Right atrium auricular region (tissue), 2 donors: ENCODE measurements at places on chromosomes 6 and 20.

- no peak for DNase-seq
These were observed 14.8 kb downstream of the MARCKS start for GRCh38 chr6:113871975-113872374.

DNA sequence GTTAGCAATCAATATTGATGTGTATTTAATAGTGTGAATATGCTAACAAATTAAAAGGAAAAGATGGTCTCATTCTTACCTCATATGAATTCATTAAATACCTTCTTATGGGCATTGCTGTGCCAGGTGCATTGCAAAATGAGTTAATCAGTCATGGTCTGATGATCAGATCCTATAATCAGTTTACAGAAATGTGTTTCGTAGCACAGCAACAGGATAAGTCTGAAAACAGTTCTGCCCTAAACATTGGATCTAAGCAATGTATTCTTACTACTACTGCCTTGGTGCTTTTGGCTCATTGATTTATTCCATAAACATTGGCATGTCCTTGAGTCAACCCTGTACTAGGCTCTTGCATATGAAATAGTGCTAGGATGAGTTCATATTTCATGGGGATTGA is 417.0 kb upstream of the JAG1 start:
- DNase-seq = no peak

DNA sequence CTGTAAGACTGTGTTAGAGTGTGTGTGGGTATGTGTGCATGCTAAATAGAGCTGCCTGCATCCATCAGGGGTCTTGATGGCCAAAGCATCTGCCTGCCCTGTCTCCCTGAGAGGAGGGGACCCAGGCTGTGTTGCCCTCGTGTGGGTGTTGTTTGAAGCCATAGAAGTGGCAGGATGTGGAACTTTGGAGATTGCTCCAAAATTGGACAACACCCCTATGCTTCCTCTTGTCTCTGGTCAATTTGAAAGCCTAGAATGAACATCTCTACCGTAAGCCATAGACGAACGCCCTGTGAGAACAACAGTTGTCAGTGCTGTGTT is 82.6 kb downstream of the ASXL1 start:
- no peak for DNase-seq

- no peak for DNase-seq
These were observed 223.0 kb upstream of the LRFN2 start for GRCh38 chr6:40810171-40810570.

DNA sequence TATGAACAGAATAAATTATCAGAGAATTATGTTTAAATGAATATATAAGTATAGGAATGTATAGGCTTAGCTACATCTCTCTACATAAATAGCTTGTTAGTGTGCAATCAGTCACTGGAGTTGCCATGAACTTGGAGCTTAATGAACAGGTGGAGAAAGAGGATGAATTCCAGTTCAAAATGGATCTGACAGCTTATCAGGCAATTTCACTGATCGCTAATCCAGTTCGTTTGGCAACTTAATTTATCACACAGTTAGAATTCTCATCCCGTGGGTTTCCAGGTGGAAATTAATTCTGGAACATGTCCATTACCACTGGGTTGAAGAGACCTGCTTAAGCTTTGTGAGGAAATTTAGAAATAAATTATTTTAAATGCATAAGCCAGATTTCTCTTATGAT is 118.1 kb downstream of the MACROD2 start:
- DNase-seq = no peak

GRCh38 chr6:82492134-82492533 is 128.5 kb downstream of the TPBG start:
- DNase-seq = no peak

- DNase-seq = no peak
These were observed 125.4 kb upstream of the HMGCLL1 start for GRCh38 chr6:55704421-55704820.

DNA sequence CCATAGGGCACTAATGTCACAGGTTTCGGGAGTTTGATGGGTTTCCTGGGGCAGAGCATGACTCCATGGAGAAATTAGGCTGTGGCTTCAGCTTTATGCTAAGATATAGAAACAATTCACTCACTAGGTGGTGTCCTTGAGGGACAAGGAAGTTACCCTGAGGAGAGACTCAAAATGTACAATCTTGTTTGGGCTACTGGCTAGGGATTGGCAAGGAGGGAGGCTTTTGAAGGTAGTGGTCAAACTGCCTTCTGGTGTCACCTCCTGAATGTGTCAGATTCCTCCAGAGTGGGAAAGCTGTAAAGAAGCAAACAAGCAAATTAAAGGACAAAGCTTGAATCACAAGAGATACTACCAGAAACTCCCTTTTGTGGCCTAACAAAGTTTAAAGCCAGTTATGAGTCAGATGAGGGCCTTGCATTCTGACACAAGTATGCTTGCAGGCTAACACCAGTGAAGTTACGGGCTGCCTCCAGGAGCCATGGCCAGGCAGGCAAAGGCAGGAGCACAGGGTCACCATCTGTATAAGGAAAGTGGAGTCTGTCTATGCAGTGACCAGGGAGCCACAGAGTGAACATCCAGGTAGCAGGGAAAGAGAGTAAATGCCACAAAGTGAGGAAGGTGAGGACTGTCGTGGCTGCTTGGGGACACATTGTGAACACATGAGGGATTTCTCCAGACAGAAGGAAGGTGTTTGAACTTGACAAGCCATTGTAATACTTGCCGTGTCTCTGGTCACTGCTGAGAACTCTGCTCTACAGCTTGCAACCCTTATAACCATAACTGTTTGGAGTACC is 107.7 kb upstream of the DTNBP1 start:
- no peak for DNase-seq

- DNase-seq = peak; percentile 78
These were observed 101.4 kb upstream of the AGPAT4 start for GRCh38 chr6:161374971-161375873.

DNA sequence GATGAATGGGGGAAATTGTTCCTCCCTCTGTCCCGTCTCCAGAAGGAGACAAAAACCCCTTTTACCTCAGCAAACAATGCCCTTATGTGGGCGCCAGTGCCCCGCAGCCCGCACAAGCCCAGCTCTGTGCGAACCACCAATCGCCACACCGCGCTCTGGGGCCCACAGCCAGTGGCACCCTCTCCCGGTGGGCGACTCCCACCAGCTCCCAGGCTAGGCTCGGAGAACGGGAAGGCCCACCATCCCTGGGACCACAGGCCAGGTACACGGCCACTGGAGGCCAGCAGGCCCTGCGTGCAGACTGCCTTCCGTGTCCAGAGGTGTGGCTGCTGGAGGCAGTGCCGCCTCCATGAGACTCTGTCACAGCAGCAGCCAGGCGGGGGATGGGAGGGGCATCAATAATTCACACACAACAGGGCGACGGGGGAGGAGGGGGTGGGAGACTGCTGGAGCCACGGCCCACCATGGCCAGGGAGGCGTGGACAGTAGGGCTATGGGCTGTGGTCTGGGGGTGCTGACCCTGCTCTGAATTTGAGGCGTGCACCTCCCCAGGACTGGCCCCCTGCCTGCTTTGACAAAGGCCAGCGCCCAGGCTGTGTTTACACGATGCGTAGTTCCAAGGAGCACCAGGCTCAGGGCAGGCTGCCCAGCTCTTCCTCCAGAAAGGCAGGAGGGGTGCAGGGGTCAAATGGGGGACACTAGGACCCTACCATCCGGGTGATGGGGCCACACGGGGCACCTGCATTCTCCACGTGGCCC is 105.7 kb downstream of the ASXL1 start:
- no peak for DNase-seq

- no peak for DNase-seq
These were observed 14.0 kb upstream of the BTN3A2 start for GRCh38 chr6:26350858-26351543.

GRCh38 chr6:36598739-36599318 is 4.7 kb downstream of the SRSF3 start:
- DNase-seq = no peak

DNA sequence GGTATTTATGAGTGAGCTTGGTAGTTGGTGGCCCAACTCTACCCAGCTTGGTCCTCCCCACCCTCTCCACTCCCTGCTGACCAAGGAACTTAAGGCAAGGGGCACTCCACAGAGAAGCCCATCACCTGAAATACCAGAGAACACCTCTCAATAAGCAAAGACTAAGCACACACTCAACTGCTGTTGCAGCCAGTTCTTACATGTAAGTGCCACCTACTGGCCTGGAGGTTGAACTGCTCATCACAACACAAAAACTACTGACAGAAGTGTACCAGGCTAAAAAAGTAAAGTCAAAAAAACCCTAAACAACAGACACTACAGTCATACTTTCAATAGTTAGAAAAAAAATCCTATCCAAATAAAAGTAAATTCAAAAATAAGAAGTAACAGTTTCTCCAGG is 146.2 kb downstream of the FAM83B start:
- DNase-seq = no peak

DNA sequence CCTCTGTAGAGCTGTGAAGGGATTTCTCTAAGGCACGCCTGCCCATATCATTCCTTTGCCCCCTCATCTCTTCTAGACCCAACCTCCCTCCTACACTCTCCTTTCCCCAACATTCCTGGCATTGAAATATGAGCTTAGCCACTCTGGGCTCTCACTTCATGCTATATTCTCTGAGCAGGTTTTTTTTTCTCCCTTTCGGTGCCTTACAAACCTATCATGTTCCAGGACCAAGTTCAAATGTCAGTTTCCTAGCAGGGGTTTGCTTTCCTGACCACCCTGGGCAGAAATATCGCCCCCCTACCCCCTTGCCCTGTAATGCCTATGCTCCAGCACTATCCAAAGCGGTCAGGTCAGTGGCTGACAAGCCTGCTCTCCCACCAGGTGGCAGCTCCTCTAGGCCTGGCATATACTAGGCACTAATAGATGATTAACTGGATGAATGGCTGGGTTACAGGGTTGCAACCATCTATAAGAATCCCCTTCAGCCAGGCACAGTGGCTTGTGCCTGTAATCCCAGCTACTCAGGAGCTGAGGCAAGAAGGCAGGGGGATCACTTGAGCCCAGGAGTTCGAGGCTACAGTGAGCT is 25.7 kb upstream of the AAR2 start:
- no peak for DNase-seq

DNA sequence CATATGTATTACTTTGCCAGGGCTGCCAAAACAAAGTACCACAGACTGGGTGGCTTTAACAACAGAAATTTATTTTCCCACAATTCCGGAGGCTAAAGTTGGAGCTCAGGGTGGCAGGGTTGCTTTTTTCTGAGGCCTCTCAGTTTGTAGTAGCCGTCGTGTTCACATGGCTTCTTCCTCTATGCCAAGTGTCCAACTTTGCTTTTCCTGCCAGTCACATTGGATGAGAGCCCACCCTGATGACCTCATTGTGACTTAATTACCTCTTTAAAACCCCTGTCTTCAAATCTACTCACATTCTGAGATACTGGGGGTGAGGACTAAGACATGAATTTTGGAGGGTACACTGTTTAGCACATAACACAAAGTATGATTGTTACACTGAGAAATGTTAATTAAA is 9.9 kb upstream of the ECT2L start:
- no peak for DNase-seq

DNA sequence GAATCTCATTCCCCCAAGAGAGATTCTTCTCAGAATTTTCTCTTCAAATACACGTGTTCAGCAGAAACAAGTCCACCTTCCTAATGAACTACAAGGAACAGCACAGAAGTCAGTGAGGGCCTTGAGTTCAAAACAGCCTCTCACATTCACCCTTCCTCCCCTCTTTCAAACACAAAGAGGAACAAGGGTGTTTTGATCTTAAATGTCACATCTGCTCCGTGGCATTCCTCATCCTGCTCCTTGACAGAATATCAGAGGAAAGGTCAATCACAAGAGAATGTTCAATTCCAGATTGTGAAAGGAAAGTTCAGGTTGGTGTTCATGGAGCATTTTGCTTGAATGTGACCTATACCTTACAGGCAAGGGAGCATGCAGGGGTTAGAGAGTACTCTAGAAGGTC is 35.6 kb upstream of the FAM210B start:
- no peak for DNase-seq

DNA sequence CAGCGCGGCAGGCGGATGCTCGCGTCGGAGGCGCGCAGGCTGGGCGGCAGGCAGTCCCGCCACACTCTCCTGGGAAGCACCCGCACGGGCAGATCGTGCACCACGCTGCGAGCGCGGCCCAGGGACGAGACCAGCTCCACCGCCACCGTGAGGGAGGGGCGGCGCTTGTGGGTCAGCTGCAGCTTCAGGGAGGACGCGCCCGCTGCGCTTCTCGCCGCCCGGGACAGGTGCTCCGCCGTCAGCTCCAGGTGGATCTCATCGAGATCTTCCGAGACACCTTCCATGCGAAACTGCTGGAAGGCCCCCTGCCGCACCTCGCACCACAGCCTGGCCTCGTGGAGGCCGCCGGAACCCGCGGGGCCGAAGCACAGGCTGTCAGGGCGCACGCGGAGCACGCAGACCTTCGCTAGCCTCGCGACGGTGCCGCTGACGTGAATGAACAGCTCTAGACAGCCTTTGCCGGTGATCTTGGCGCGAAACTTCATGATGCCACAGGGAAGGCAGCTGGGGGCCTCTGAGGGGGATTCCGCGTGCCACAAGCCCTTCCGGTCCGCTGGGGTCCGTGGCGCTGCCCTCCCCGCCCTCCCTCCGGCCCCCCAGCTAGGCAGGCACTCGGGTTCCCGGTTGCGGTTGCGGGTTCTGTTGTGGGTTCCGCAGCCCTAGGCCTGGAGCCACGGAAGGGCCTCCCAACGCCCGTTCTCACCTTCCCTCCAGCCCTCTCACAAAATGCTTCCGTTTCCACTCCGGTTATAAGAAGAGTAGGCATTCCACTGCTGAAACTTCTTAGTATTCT is at the start of gene HUS1B:
Gene HUS1B, minus strand, starts transcription at position 641 of the 793 bp plus-strand sequence. Its CDS starts 156 bp downstream, at position 485.
- DNase-seq = no peak

DNA sequence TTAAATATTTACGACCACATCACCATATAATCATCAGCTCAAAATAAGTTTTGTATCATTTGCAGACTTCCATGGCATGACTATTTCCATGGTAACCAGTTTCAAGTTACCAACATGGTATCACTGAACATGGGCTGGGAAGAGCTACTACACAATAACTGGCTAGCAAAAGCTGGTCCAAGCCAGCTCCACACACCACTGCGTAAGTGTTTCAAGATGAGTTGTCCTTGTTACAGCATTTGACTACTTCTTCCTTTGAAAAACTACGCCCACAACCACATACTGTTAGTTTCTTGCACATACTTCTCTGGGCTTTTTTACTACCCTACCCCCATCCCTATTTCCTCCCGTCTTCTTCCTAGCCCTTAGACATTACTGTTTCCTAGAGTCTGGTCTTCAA is 8.5 kb downstream of the CD164 start:
- DNase-seq = no peak
